Skin of body (tissue), 3 donors: ENCODE measurements at places on chromosomes 2 and 18. TPM values are rescaled to one million over a fixed set of nuclear protein-coding genes. Genes with fewer than 3 reads are reported as not detected.

GRCh38 chr2:65845442-65846182 lies 413.2 kb upstream of the SPRED2 start:
- DNase-seq = peak; percentile 51

NFATC1 gene
- 18.7 TPM for total RNA-seq

DNA sequence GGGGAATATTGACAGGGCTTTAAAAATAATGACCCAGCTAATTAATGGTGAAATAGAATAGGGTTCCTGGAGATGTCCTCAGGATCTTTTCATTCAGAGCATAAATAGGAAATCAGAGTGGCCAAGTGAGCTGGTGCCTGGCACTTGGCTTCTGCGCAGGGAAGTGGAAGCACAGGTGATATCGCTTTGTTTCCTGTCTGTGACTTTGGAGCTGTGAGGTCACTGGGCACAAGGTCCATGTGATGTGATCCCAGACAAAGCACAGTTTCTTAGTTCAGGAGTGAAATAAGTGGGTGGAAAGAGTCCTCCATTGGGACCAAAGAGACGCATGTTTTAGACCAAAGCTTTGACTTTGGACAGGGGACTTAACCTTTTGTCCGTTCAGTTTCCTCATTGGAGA lies 338.3 kb downstream of the CYRIA start:
- DNase-seq = no peak

- no peak for DNase-seq
Measured at GRCh38 chr2:202278944-202279343, 13.4 kb downstream of the NOP58 start.

DNA sequence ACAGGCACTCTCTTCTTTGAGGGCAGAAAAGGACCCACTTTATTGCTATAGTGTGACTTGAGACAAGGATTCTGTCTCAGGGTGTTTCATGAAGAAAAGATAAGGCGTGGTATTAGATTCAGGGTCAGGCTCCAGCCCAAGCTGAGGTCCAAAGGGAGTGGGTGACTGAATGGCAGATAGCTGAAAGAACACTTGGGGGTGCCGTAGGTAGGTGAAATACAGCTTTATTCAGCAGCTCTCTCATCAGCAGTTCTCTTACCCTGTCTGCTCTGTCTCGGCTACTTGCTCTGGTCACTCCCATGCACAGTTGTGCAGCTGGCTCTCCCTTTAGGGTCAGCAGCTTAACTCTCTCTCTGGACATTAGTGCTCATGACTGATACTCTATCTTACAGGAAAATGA lies 379.9 kb downstream of the LPIN1 start:
- DNase-seq = no peak

CAPG gene
- total RNA-seq = 62.6 TPM

REEP1 gene
- total RNA-seq = 3.9 TPM

DLX1 gene
- total RNA-seq = 1.4 TPM

DNA sequence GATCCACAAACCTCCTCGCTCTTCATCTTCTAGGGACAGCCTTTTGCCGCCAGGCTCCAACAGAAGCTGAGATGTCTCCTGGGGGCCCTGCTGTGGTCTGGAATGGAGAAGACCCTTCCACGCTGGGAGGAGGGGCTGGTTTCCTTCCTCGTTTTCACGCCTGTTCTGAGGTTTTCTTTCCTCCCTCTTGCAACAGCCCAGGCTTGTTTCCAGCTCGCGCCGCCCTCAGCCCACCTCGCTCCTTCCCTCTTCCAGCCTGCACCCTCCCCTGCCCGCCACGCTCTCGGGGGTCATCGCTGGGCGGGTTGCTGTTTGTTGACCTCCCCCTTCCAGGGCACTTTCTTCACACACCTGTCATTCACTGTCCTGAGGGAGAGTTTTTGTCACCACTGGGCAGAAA lies 55.4 kb downstream of the VAPA start:
- no peak for DNase-seq

- DNase-seq = no peak
Measured at GRCh38 chr2:28403370-28403956, 10.8 kb downstream of the FOSL2 start.

DNA sequence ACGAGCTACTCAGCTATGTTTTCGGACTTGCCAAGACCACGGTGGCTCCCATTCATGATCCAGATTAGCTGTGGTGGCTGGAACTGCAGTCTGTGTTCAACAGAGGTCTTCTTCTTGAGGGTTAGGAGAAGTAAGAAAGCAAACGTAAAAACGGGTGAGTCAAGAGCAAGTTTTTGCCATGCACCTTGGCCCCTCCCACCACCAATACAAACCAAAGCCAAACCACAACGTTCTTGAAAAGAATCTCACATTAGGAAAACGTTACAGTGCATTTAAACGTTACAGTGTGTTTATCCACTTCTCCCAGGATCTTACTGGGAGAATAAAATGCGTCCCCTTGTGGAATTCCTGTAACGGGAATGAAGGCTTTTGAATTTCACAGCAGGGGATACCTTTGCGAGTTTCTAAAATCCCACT lies 725 bp downstream of the FBXO48 start:
- no peak for DNase-seq

GRCh38 chr2:101120124-101120996 lies 30.8 kb downstream of the TBC1D8 start:
- DNase-seq = no peak

REG1B gene
- total RNA-seq = not detected

DNA sequence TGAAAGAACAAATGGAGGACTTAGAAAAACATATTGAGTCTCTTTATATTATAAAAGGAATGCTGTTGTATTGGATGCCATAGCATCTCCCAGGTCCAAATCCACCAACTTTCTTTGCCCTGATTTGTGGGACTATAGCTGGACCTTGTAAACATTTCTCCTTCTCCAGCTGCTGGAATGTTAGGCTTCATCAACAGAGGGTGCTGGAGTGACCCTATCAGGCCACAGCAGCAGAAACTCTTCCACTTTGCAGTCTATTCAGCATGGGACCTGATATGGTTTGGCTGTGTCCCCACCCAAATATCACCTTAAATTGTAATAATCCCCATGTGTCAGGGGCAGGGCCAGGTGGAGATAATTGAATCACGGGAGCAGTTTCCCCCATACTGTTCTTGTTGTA lies 138.4 kb upstream of the ARL4C start:
- no peak for DNase-seq

- DNase-seq = no peak
Measured at GRCh38 chr2:109350526-109350925, 221.5 kb downstream of the SH3RF3 start.

GRCh38 chr2:33806041-33806440 lies 206.9 kb upstream of the FAM98A start:
- DNase-seq = no peak

SERPINB3 gene
- 49.5 TPM for total RNA-seq

TEX44 gene
- not detected for total RNA-seq

- DNase-seq = no peak
Measured at GRCh38 chr18:13514558-13514957, 211.8 kb downstream of the FAM210A start.

PFN4 gene
- 0.49 TPM for total RNA-seq

DNA sequence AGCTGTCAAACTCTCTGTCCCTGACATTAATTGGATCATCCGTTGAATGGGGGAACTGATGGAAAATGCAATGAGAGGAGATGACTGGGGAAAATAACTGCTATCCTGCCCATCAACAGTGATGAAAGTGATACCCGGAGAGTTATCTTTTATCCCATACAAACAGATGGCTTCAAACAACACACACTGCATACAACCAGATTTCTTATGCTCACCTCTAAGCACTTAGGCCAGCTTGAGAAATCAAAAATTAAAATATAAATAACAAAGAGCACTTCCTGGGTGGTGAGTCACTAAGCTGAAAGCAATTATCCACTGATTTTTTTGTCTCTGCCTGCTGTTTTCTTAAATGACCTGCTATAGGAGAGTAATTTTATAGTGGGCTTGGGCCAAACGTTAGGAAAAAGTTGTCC lies 237.6 kb upstream of the RGPD4 start:
- DNase-seq = no peak

RGPD8 gene
- 26.2 TPM for total RNA-seq

- DNase-seq = no peak
Measured at GRCh38 chr18:52992041-52992440, 652.0 kb downstream of the DCC start.

- no peak for DNase-seq
Measured at GRCh38 chr2:122634920-122635319, 879.5 kb downstream of the TSN start.

LYPD6 gene
- 5.1 TPM for total RNA-seq

TBR1 gene
- 0.30 TPM for total RNA-seq

AFF3 gene
- total RNA-seq = 8.1 TPM

TLX2 gene
- total RNA-seq = not detected

PASK gene
- total RNA-seq = 6.9 TPM

DNA sequence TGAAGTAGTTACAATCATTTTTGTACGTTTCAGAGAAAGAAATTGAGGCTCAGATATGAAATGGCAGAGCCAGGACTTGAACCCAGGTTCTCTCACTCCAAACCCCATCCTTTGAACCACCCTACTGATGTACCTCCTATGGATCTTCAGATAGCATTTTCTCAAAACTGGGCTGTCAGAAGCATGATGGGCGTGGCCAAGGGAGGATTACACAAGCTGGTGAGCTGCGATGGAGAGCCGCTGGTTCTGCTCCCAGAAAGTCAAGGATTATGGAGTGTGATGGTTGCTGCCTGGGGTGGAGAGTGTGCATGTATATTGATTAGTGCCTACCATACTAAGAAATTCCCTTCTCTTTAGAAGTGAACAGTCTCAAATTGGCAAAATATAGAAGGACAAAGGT lies 47.0 kb upstream of the PPP1CB start:
- no peak for DNase-seq

- DNase-seq = no peak
Measured at GRCh38 chr2:240513549-240514287, 44.1 kb downstream of the ANKMY1 start.

FAM237A gene
- not detected for total RNA-seq

PAX3 gene
- total RNA-seq = 11.9 TPM

DNA sequence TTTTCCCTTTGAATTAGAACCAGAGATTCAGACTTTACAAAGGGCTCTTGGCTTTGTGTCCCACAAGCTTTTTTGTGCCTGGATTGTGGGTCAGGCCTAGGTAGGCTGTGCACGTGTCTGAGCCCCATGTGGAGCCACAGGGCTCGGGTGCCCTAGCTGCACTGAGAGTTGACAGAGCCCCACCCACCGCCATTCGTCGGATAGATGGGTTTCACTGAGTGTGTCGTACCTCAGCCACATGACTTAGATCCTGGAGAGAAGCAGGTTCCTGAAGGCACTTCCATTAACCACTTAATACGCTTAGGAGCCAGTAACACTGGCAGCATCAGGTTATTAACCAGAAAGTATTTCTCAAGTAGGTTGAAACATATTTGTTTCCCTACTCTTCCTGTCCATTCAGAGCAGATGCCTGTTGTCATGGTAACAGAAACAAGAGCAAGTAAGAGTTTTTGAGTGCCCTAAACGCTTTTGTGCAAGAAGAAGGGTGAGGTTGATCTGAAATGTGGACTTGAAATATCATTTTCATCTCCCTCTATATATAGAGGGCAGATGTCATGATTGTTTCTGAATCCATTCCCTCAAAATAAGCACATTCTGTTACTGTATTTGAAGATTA lies 30.0 kb downstream of the ADCYAP1 start:
- DNase-seq = no peak

GRCh38 chr2:220764171-220764570 lies 807.9 kb downstream of the EPHA4 start:
- DNase-seq = no peak

ANKRD30B gene
- 0.20 TPM for total RNA-seq

DNA sequence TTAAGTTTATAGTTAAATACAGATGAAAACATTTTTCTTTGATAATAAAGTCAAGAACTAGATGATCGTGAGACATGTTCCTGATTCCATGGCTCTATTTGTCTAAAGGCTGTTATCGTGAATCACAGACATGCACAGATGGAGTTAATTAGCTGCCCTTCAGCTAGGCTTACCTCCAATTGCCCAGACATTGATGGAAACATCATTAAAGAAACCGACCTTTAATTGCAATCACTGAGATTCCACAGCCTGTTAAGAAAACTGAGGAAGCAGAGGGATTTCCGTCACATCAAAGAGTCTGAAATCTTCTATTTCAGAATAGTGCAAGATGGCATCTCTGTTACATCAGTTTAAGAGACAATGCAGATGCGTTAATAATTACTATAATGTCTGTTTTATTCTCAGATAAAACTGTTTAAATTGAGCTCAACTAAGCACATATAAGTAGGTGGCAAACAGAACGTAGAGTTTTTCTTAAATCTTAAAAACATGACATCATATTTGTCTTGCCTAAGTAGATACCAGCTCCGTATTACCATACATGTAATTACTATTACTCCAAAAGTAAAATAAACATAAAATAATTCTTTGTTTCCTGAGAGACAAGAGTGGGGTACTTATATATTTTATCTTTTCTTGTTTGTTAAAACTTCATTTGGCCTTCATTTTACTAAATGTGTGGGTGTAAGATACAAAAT lies 23.9 kb upstream of the CRACDL start:
- DNase-seq = no peak

DNA sequence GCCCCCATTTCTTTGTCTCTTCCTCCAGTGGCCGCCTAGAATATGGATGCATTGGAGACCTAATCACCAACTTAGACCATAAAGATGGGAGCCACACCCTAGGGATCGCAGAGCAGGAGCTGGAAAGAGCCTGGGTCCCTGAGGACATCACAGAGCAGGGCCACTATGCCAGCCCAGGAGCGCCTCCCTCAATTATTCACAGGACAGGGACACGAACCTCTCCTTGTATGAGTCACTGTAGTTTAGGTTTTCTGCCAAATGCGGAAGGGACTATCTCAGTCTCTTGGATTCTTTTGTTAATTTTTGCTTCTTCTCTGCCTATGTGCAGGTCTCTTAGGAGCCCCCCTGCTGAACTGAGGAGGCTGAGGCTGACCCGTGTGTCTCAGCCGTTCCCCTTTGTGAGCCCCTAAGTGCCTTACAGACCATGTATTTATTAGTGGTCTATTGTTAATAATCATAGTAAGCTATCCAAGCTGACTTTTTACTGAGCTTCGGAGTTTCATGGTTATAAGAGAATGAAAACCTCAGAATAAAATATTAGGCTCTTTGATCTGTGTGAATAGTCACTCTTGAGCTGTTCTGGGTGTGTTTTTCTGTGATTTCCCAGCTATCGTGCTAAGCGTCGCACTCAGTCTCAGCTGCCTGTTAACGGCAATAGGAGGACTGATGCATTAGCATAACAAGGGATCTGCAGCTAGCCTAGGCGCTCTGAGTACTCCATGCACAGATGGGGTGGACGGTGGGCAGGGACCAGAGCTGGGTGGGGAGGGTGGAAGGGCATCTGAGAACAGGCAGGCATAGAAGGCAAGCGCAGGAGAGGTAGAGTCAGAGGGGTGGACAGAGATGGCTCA lies 12.7 kb upstream of the PTPN4 start:
- DNase-seq = no peak

INPP5D gene
- total RNA-seq = 7.6 TPM

- no peak for DNase-seq
Measured at GRCh38 chr18:31176531-31176930, 13.9 kb upstream of the DSC1 start.

DNA sequence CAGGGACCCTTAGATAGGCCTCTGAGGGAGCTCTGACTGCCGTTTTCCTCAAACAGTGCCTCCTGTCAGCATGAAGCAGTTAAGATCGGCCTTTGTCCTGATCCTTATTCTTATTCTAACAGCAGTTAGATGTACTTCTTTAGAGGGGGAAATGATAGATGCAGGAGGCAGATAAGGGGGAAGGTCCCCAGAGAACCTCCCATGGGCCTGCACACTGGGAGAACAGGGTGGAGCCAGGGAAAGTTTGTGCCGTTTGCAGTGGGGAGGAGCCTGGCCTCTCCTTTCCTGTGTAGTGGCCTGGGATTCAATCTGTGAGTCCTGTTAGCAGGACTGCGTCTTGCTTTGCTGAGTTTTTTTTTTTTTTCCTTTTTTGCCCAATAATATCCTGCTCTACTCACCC lies 7.9 kb upstream of the INPP4A start:
- no peak for DNase-seq
